ENCODE measurements at places on chromosomes 16 and 17.

- no peak for DNase-seq
These were observed 14.0 kb downstream of the CPSF4L start for GRCh38 chr17:73247726-73248125.

DNA sequence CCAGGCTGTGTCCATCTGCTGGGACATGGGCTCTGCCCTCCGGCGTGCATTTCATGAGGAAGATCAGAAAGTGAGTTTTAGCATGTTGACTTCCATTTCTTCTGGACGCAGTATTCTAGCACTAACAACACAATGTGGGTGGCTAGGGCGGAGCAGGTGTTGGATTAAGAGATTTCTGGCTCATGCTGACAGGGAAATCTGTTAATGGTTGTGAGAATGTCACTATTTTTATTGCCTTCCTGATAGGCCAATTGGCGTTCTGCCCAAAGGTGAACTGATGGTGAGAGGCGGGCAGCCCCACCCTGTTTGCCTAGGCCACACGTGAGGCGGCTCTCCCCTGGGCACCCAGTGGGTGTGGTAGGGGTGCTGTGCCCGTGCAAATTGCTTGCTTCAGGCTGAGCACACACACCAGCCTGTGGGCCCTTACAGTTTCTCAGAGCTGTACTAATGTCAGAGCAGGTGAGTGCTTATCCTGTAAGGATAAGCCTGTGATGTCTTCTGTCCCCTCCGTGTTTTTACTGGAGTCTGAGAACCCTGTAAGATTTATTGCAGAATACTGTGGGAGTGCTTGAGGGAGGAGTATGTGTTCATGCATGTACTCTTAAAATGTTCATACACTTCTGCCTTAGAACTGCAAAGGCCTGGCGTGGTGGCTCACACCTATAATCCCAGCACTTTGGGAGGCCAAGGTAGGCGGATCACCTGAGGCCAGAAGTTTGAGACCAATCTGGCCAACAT is 30.9 kb downstream of the PGS1 start:
- DNase-seq = no peak

DNA sequence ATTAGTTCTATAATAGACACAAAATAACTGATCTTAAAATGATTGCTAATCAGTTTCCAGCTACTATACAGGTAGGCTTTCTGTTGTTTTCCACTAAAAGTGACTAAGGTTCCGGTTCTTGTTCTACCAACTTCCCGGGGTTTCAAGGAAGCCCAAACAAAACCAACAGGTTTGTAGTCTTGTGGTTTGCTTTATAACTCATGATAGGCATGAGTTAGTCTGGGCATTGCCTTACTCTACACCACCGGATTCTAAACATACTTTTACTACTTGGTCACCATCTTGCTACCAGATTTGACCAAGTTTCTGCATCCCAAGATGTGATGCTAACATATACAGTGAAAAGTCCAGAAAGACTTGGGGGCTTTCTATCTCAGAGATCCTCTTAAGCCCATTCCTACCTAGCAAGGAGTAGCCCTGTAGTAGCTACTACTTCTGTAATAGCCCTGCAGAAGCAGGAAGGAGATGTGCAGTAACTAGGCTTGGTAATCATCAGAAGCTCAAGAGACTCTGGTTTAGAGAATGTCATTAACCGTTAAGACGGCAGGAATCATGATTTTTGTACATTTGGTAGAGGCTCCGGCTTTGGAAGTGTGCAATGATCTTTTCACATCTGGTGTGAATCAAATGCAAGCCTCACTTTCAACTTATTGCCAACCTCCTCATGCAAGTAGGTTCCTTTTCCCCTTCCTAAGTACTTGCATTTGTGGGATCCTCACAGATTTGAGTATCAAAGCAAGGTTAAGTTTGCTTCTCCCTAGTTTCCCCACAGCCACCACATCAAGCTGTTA is 1.6 kb downstream of the FAM117A start:
- DNase-seq = no peak

DNA sequence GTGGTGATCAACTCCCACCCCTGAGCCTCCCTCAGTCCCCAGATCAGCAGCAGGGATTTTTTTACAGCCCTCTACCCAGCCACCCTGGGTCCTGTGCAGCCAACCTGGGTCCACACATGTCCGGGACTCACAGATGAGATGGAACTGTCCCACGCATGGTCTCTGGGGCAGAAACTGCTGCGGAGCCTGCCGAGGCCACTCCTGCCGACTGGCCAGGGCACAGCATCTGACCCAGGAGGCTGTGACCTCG is 48.0 kb upstream of the ZCCHC14 start:
- DNase-seq = no peak

DNA sequence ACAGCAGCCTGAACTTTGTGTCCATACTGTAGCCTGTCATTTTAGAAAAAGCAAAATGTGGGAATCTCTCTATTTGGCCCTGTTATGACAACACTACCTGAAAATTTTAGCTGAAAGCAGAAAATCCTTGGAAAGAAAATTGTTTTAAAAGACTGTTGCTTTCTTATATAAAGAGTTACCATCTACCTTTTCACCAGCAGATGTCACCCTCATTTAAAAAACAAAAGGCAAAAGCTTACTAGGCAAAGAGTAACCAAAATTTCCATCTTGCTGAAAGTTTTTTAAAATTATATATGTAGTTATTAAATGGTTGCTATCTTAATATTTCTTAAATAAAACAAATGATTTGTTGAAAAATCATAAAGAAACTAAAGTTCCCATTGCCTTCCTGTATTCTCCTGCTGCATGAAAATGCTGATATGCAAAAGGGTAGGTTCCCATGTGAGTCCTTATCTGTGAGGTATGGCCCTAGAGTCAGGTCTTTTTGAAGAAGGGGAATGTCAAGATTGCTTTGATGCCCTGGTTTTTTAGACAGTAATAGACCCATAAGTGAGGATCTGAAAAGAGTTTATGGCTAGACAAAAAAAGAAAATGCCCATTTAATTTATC is 61.0 kb downstream of the TNRC6C start:
- no peak for DNase-seq

DNA sequence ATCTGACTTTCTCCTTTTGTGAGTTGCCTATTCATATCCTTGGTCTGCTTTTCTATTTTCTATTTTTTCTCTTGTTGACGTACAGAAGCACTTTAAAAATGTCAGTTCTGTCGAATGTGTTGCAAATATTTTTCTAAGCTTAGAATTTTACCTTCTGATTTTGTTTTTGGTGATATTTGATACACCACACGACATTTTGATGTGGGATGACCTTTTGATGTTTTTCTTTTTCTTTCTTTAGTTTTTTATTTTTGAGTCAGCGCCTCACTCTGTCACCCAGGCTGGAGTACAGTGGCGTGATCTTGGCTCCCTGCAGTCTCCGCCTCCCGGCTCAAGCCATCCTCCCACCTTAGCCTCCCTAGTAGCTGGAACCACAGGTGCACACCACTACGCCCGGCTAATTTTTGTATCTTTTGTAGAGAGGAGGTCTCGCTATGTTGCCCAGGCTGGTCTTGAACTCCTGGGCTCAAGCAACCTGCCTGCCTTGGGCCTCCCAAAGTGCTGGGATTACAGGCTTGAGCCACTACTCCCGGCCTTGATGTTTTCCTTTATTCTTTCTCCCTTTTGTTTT is 39.6 kb downstream of the WSB1 start:
- no peak for DNase-seq

DNA sequence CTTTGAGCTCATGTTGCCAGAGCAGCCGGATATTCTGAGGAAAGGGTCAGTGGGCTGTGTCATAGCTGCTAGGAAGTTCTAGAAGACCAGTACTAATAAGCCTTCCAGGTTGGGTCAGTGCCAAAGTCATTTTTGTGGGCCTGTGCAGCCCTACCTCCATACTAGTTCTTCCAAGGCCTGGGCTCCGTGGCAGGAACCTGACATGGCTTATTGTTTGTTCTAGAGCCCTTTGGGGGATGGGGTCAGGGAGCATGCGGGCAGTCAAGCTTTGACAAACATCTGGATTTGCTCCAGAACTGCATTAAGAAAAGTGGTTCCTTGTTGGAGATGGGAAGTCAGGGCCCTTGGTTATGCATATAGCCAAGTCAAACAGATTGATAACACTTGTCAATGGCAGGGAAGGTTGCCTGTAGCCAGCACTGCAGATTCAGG is 7.6 kb downstream of the ALKBH5 start:
- no peak for DNase-seq

DNA sequence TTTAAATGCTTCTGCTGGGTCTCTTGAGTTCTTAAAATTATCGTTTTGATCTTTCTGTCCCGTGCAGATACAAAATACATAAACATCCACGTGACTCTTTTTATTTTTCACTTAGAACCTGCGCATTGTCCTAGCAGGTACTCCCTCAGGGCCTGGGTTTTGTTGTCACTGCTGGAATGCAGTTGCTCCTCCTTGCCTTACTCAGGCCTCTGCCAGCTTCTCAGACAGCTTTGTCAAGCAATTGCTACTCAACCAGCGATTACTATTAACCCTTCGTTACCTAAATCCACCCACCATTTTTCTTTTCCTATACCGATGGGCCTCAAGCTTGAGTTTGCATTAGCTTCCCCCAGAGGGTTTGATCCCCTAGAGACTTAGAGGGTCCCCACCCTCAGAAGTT is 405.9 kb upstream of the RBFOX1 start:
- DNase-seq = no peak
